ENCODE measurements at places on chromosomes 2 and 18. TPM values are rescaled to one million over a fixed set of nuclear protein-coding genes. Genes with fewer than 3 reads are reported as not detected.

- no peak for DNase-seq
Observed at GRCh38 chr2:120206022-120206581, 17.1 kb downstream of the TMEM185B start.

GRCh38 chr2:236956641-236957040, 129.0 kb upstream of the COPS8 start:
- no peak for DNase-seq

GRCh38 chr18:8787794-8788193, 82.4 kb downstream of the MTCL1 start:
- no peak for DNase-seq

- no peak for DNase-seq
Observed at GRCh38 chr2:98884658-98885057, 51.4 kb downstream of the CRACDL start.

NXPH2 gene
- total RNA-seq: not detected

DNA sequence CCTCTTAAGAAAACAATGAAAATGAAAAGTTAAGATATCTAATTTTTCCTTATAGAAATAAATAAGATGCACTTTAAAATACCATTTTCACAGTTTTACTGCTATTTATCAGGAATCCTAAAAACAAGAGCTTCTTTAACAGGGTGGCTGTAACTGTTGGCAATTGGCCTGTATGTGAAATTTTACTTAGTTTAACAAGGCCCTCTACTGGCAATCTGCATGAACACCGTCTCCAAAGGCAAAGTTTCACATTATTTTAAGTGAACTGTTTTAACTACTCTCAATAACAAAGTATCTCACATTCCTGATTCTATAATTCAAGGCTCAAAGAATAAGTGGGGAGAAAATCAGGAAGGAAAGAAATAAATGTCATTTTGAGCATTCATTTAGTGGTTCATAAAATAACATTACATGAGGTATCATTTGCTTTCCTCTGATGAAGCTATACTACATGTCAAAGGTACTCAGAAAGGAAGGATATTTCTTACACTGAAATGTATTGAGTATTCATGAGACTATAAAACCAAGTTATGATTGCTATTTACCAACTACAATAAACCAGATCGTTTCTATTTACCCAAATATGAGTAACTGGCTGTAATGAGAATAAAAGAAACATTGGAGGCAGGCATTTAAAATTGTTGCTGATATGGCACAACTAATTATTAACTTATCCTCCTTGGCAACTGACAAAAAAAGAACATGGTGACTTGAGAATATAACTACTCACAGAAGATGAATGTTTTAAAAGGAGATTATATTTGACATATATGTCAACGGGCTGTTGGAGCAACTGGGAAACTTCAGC, 7.0 kb downstream of the NCKAP5 start:
- no peak for DNase-seq

- DNase-seq: no peak
Observed at GRCh38 chr2:80199504-80199903, 105.0 kb downstream of the LRRTM1 start.

GRCh38 chr2:143955401-143956065, 564.4 kb downstream of the ZEB2 start:
- no peak for DNase-seq

USP14 gene
- 111 TPM for total RNA-seq

Measured in CD8-positive, alpha-beta memory T cell (primary cell).